ENCODE measurements at places on chromosomes 5 and 9.

GRCh38 chr5:146073239-146073900 is 32.0 kb downstream of the PLAC8L1 start:
- no peak for DNase-seq

GRCh38 chr5:95649274-95649673 is 2.7 kb downstream of the RFESD start:
- no peak for DNase-seq

GRCh38 chr9:115531410-115532125 is 413.6 kb upstream of the TNC start:
- DNase-seq, result no peak

DNA sequence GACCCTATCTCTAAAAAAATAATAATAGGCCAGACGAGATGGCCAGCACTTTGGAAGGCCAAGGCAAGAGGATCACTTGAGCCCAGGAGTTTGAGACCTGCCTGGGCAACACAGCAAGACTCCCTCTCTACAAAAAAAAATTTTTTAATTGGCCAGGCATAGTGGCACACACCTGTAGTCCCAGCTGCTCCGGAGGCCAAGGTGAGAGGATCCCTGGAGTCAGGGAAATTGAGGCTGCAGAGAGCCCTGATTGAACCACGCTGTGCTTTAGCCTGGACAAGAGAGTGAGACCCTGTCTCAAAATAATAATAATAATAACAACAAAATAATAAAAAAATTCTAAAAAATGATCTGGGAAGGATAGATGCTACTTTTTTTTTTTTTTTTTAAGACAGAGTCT is 1.1 kb upstream of the DYNC2I2 start:
- no peak for DNase-seq

- DNase-seq, result no peak
These were observed 295.5 kb upstream of the CLINT1 start for GRCh38 chr5:158154226-158155005.

- DNase-seq, result no peak
These were observed 63.1 kb downstream of the GNAQ start for GRCh38 chr9:77968506-77968905.

DNA sequence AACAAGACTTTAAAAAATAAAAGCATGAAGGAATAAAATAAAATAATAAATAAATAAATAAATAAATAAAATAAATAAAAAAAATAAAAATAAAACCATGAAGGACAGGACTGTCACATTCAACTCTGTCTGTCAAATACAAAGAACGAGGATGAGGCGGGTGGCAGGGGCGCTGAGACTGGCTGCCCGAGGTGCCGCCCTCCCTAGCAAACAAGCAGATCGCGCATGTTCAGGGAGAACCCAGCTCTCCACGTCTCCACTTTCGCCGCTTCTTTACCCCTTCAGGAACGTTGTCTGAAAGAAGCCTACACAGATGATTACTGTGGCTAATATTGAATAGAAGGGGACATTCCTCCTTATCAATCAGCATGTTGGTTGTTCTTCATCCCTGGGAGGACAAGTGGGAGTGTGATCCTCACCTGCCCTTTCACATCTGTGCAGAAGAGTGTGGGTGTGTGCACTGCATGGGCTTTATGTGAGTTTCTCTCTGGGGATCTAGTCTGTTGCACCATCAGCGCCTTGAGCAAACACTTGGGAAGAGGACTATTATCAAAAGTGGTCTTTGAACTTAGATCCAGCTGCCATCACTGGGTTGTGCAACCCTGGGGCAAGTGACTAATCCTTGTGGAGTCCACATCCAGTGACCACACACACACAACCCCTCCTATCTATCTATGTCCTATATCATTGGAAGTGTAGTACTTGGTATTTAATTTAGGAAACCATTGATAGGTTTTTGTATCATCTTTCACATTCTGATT is 399.2 kb downstream of the IRX2 start:
- no peak for DNase-seq

Data from CD4-positive, alpha-beta T cell treated with Interleukin-17A for 4 hours (primary cell).